ENCODE measurements at places on chromosomes 5 and 9.

DNA sequence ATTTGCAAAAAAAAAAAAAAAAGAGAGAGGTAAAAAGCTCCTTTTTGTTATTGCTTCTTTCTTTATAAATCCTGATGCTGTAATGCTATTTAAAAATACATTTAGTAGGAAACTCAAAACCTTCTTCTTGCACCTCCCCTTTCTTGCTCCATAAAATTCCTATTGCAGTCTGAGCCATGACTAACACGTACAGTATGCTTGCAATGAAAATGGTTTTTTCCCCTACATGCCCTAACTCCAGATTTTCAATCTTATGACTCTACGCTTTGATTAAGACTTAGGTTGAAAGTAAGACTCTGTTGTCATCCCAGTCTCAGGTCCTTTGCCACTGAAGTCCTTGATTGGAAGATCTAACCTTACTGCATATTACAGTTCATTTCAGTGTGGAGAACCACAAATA is 23.9 kb downstream of the FGF10 start:
- DNase-seq = no peak

GRCh38 chr9:14428781-14429230 is 114.9 kb upstream of the NFIB start:
- peak; percentile 14 for DNase-seq

DNA sequence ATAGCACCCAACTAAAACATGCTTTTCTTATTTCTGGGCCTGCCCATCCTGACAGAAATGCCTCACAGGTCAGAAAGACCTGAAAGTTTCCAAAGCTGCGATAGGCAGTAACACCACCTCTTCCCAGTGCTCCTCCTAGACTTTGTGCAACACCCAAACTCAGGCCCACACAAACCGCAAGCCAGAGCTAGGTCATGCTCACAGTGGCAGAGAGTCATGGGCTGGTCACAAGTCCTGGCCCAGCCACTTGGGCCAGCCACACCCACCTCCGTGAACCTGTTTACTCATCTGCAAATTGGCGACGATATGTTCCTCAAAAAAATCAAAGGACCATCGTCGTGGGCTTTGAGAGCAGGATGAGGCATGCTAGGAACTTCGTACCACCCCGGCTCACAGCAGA is 44.0 kb upstream of the SLC25A51 start:
- no peak for DNase-seq

DNA sequence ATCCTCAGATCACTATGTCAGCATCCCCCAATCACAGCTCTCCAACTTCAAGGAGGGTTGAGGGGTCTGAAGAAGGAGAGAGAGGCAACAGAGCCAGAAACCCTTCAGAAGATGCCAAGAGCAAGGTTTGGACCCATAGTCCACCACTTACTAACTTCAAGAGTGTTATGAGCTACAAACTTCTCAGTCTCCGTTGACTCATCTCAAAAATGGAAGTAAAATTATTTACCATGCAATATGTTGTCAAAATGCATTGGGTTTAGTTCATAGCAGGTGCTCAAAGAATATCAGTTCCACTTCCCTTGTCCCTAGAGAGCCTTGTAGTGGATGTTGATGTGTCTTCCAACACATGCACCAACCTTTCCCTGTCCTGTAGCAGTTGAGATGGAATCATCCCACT is 116.0 kb downstream of the KCNIP1 start:
- DNase-seq = no peak

GRCh38 chr9:8492024-8492423 is 692.4 kb upstream of the DMAC1 start:
- DNase-seq = no peak

- no peak for DNase-seq
Measured at GRCh38 chr5:58718269-58718978, 135.5 kb downstream of the RAB3C start.

DNA sequence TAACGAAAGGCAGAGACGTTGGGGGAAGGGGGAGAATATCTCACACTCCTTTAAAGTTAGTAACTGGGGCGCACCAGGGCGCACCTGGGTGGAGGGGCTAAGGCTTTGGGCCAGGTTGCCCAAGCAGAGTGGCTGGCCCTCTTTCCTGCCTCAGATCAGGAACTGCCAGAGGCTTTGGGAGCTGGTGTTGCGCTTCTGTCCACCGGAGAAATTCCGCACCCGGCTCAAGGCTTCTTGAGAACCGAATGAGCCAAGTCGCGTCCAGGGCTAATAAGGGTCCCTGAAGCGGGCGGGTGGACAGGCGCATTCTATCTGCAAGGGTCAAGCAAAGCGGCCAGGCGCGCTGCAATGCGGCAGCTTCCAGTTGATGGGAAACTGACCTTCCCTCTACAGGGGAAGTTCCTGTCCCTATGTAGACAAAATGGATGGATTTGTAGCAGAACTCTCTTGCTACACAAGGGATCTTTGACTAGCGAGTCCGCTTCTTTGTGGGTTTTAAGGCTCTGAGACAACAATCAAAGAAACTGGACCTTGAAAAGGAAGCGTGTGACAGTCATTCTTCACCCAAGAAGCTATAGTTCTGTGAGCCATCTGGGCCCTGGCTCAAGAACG is 5.5 kb downstream of the PAX5 start:
- DNase-seq = no peak

GRCh38 chr9:120916588-120916987 is 10.0 kb downstream of the TRAF1 start:
- no peak for DNase-seq

DNA sequence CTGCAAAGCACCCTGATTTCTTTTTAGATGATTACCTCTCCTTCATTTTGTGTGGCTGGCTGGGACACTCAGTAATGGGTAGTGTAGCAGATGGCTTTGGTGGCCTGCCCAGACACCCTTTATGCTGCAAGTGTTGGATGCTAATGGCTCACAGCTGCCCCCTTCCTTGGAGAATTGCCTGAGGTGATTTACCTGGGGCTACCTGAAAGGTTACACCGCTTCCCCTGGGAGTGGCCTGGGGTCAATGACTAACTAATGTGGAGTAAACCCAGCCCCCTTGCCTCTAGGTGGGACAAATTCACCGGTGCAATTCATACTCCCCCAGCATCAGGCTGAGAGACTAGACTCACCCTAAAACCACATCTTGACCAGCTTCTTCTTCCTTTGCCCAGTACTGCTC is 23.5 kb upstream of the HAND1 start:
- no peak for DNase-seq

- no peak for DNase-seq
Measured at GRCh38 chr5:153498516-153498915, 8.0 kb downstream of the GRIA1 start.

DNA sequence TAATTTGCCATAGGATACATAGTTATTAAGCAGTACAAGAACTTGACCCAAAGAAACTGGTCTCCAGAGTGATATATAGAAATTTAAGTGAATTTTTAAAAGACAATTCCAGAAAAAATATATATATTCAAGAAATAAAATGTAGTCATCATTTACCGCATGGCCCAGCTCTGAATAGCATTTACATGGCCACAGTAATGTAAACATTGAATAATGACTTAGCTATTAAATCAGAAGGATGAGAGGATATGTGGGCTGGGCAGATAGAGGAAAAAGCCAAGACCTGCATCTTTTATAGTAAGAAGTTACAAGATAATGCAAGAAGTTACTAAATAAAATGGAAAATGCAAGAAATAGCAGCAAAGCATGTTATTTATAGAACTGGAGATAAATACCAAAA is 405.2 kb upstream of the WWC1 start:
- DNase-seq = no peak

GRCh38 chr9:18911714-18912342 is 121.2 kb downstream of the SAXO1 start:
- DNase-seq = no peak

- DNase-seq = no peak
Measured at GRCh38 chr5:98999631-99000030, 70.8 kb upstream of the CHD1 start.

Data from stimulated activated CD4-positive, alpha-beta T cell treated with anti-CD3 and anti-CD28 coated beads, Interleukin-1b, Interleukin-23, amount 100 ng/mL, for 24 hours (primary cell).